ENCODE measurements at places on chromosomes 12 and 14.

DNA sequence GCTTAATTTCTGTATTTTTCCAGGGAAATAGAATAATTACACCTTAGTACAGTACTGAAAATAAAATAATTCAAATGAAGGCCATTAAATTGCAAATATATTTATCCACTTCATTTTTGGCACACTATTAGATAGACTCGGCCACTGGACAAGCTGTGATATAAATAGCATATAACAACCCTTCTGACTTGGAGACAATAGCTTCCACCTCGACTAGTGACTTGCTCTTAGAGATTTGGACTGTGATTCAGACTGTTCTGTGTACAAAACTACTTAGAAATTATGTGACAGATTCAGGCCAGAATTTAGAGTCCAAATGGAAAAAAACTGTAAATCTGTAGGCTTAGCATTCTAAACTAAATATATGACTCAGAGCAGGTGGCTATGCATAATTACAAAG lies 949.9 kb downstream of the LRFN5 start:
- no peak for DNase-seq

DNA sequence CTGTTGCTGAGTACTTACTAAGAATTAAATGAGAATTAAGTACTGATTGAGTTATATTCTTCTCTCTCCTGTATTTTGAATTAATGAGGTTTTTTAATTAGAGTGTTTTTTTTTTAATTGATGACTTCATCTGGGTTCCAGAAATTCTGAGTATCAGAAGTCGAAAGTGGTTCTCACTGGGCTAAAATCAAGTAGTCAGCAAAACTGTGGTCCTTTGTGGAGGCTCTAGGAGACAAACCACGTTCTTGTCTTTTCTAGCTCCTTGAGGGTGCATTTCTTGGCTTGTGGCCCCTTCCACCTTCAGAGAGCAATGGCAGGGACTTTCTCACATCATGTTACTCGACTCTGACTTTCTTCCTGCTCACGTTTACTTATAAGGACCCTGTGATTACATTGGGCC lies 8.1 kb upstream of the DYRK4 start:
- DNase-seq = no peak

DNA sequence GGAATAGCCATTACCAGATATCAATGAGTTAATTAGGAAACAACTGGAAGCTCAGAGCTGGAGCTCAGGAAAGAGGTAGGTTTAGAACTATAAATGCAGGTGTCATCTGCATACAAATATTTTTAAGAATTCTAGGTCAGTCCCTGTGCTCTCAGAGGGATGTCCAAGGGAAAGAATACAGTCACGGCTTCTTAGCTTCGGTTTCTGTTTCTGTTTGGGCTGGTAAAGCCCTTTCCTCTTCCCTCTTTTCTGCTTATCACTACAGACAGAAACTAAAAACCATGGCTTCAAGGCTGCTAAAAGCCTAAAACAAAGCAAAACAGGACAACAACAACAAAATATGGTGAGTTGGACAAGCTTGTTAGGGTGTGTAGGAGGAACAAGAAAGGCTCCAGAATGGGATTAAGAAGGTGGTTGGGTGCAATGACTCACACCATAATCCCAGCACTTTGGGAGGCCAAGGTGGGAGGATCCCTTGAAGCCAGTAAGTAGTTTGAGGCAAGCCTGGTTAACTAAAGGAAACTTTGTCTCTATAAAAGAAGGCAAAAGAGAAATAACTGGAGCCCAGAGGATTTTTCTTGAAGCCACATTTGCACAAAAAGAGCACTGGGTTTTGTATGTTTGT lies 113.0 kb downstream of the SEC23A start:
- DNase-seq = no peak

DNA sequence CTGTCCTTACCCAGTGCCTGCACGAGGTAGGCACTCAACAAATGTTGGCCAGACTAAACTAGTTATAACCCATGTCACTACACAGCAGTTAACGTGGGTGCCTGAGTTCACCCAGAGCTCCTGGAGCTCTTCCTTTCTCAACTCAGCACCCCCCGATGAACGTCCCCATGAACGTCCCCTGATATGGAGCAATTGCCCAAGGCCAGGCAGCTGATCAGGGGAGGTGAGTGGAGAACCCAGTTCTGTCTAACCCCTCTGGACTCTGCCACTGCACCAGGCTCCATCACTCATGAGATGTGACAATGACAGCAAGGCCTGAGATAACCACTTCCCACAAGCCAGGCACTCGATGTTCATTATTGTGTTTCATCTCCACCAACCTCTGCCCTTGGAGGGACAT lies 199.0 kb downstream of the BCL11B start:
- no peak for DNase-seq

DNA sequence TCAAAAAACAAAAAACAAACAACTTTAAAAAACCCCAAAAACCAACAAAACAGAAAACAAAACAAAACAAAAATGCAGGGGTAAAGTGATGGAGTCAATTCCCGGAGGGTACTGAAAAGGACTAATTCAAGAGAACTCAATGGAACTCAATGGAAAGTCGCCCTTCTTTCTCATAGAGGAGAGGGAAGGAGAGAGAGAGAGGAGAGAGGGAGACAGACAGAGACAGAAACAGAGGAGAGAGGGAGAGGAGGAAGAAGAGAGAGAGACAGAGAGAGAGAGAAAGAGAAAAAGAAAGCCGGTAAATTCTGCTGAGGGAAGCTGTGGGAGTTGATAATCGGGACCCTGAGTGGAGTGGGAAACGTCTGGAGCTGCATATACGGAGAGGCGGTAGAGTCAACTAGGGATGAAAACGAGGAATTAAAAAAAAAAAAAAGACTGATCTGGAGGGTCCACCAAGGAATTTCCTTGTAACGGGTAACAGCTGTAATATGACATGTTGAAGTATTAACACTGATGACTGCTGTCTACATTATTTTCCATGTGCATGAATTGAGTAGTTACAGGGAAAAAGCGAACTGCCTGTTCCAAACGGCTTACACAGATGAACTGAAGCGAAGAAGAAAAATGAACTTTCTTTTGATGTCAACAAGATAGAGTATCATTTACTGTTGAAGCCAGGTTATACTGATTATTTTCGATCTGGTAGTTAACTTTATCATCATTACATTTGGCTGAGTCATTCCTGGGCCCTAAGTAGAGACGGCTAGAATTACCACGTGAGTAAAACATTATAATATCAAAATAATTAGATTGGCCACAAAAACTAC lies 934 bp upstream of the ZC2HC1C start:
- DNase-seq = no peak

GRCh38 chr12:49515266-49515665 lies 23.6 kb upstream of the KCNH3 start:
- no peak for DNase-seq

DNA sequence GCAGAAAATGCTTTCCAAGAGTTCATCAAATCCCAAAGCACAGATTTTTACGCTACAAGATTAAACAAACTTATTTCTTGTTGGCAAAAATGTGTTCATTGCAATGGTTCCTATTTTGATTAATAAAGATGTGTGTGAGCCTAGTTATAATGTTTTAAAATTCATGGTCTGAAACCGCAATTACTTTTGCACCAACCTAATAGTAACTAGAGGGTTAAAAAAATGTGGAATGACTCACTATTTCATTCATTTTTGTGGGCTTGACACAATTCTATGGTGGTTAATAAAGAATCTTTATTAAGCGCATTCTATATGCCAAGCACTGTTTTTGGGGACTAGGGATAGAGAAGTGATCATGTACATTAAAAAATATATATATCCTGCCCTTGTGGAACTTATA lies 38.6 kb upstream of the METAP2 start:
- DNase-seq = no peak

GRCh38 chr14:100110816-100111215 lies 45.6 kb downstream of the EVL start:
- no peak for DNase-seq

DNA sequence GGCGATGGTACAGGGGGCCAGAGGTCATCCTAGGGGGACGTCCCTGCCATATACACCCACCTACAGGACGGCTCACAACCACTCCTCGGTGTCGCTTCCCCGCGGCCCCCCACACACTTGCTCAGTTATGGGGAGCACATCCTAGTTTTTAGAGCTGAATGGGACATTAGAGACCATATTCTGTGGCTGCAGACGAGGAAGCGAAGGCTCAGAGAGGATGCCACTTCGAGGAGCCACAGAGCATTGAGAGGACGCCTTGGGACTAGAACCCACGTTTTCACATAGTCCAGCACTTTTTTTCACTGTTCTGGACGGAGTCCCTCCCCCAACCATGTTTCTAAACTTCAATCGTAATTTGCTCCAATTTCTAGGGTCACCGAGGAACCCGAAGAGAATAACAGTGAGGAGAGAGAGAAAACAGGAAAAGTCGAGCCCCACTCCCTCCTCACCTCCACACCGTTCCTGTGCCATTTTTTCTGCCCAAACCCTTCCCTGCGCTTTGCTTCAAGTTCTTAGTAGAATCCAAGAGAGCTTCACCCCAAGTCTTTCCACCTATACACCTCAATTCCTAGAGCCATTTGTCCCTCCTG lies 641 bp upstream of the ASCL1 start:
- no peak for DNase-seq

GRCh38 chr14:93780813-93781400 lies 7.4 kb downstream of the PRIMA1 start:
- no peak for DNase-seq

GRCh38 chr14:45135156-45135555 lies 574 bp upstream of the FANCM start:
- no peak for DNase-seq

DNA sequence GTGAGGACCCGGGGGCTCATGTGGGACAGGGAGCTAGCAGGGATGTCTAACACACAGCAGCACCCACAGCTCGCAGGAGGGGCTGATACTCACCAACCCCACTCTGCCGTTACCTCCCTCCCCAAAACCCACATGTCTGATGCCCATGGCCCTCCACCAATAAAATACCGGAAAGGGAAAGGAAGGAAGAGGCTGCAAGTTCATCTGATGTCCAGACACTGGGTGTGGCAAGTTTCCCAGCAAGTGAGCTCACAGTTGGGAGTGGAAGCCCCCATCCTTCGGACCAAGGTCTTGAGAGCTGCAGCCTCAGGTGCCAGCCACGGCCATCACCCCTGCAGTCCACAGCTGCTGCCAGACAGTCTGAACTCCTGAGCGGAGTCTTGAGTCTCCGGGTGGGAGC lies 39.3 kb upstream of the DIO3 start:
- DNase-seq = no peak

Data from memory B cell (primary cell).